ENCODE measurements at places on chromosomes 2 and 18. TPM values are rescaled to one million over a fixed set of nuclear protein-coding genes. Genes with fewer than 3 reads are reported as not detected.

The ANKRD30B gene
- total RNA-seq, result not detected

DNA sequence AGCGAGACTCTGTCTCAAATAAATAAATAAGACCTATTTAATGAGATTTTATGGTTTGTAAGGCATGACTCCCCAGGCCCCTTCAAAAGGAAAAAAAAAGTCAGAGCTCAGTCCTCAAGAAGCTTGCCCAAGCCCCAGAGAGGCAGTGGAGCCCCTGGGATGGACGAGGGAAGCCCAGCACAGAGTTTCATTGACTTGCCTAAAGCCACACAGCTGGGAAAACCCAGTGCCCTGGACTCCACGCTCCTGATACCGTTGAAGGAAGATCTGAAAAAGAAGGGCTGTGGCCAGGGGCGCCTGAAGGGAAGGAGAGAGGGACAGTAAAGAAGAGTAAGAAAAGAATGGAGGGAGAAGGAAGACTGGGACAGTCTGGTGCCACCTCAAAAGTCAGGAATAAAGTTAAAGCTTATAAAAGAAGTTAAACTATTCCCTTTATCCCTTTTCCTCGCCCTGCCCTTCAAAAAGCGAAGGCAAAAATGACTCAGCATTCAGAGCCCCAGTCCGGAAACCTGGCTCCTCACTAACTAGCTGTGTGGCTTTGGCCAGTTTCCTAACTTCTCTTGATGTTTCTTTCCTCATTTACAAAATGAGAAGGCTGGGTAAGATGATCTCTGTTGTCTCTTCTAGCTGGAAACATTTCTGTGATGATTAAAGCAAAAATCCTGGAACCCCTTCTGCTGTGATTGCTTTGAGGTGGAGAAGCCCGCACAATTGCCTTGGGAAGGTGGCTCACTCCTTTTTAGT is 46.7 kb downstream of the LYPD1 start:
- no peaks in the 10 kb centered on the region for H3K36me3 ChIP-seq
- no peak overlapping the region for H3K4me3 ChIP-seq
- DNase-seq, result no peak
- no peaks in the 10 kb centered on the region for H3K27me3 ChIP-seq
- no peaks in the 10 kb centered on the region for H3K4me1 ChIP-seq

- no peak overlapping the region for H3K27ac ChIP-seq
- DNase-seq, result no peak
- H3K4me3 ChIP-seq, result no peak overlapping the region
- no peaks in the 10 kb centered on the region for H3K27me3 ChIP-seq
These were observed 9.3 kb downstream of the IL1R2 start for GRCh38 chr2:102000813-102001766.

GRCh38 chr2:118815731-118816130 is 31.7 kb downstream of the EN1 start:
- peaks cover 9% of the 10 kb centered on the region for H3K27me3 ChIP-seq
- H3K27ac ChIP-seq, result no peak overlapping the region
- H3K4me1 ChIP-seq, result no peaks in the 10 kb centered on the region
- no peaks in the 10 kb centered on the region for H3K36me3 ChIP-seq
- no peak overlapping the region for H3K4me3 ChIP-seq

The ACMSD gene
- total RNA-seq, result 11.9 TPM

DNA sequence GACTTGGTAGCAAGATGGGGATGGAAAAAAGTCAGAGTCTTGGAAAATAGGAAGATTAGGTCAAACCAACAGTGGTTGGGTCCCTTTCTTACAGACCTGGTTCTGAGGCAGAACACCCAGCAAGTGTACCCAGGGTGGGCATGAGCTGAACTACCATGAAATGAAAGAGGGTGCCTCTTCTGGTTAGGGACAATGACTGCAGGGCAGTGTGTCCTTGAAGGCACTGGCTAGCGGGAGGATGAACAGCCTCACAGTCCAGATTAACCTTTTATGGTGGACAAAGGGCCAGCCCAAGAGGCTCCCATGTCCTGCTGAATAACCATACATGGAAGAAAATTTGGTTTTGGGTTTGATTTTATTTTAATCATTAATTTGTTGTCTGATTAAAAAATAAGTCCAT is 61.8 kb upstream of the CCDC85A start:
- no peak overlapping the region for H3K27ac ChIP-seq
- H3K4me1 ChIP-seq, result no peaks in the 10 kb centered on the region
- no peak for DNase-seq
- no peaks in the 10 kb centered on the region for H3K27me3 ChIP-seq
- H3K36me3 ChIP-seq, result no peaks in the 10 kb centered on the region

GRCh38 chr2:62743506-62743905 is 38.0 kb downstream of the EHBP1 start:
- H3K27me3 ChIP-seq, result no peaks in the 10 kb centered on the region
- peaks cover 8% of the 10 kb centered on the region for H3K4me1 ChIP-seq
- no peak overlapping the region for H3K27ac ChIP-seq
- no peaks in the 10 kb centered on the region for H3K36me3 ChIP-seq
- no peak for DNase-seq
- no peak overlapping the region for H3K4me3 ChIP-seq

DNA sequence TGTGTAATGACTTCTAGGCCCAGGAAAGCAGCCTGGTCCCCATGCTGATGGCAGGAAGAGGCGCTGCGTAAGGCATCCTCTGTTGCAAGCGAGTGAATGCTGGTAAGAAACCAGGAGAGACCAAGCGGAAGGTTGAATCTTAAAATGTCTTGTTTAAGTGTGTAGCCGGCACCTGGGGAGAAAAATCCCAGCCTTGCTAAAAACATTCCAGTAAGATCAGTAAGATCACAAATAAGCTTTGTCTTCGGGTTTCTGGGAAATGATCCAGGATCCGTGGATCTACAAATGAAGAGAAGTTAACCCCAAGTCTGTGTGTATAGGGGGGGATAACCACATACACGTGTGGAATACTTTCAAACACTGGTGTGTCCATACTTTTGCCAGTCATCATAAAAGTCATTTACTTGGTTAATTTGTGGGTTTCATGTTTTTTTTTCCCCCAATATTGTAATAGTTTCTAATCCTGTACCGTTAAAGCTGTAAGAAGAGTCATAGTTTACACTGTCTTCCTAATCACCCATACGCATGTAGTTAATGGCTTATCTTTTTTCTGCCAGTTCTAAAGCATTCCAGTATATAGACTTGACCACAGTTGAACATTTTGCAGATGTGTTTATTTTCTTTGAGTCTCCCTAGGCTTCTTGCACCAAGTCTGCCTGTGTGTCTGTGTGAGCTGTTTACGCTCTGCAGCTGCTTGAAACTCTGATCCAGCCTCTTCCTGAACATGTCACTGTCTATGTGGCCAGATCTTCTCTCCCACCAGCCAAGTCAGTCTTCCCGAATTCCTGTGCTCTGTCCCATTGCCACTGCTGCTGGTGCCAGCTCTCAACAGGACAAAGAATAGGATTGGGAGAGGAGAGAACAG is 135.9 kb upstream of the ARL4C start:
- no peaks in the 10 kb centered on the region for H3K4me1 ChIP-seq
- DNase-seq, result no peak
- no peaks in the 10 kb centered on the region for H3K36me3 ChIP-seq
- H3K27me3 ChIP-seq, result no peaks in the 10 kb centered on the region
- H3K4me3 ChIP-seq, result no peak overlapping the region

The AQP12A gene
- total RNA-seq, result not detected
